Cerebellar cortex (tissue), 1 donor: ENCODE measurements at places on chromosomes 1 and 21.

- DNase-seq, result peak; percentile 26
Observed at GRCh38 chr1:204463125-204464060, 31.2 kb downstream of the PIK3C2B start.

GRCh38 chr1:29254346-29254745 is 18.0 kb downstream of the PTPRU start:
- no peak for DNase-seq

DNA sequence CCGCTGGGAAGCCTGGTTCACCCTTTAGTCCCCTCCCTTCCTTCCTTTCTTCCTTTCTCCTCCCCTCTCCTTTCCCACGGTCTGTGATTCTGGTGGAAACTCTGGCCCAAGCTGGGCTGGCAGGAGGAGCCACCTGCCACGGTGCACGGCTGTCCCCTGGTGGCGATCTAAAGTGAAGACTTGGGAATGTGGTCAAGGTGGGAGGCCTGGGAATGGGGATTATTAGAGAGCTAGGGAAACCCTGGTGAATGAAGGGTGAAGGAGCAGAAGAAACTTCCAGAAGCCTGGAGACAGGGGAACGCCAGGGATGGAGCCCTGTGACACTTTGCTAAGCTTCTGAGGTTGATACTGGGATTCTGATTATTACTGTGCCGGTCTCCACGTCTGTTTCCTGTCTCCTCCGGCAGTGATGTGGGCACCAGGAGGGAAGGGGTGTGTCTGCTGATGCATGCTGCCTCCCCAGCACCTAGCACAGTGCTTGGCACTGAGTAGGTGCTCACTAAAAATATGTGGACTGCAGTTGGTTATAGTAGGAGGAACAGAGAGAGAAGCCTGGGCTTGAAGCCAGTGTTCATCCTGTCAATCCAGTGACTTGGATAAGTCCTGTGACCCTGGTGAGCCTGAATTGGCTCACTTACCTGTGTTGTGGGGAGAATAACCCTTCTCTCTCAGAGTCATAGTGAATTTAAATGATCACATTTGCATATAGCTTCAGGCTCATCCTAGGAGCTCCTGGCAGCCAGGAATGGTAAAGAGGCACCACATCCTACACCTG is 71.2 kb upstream of the NBPF3 start:
- peak; percentile 81 for DNase-seq

GRCh38 chr1:172754609-172755008 is 95.7 kb downstream of the FASLG start:
- DNase-seq, result no peak

DNA sequence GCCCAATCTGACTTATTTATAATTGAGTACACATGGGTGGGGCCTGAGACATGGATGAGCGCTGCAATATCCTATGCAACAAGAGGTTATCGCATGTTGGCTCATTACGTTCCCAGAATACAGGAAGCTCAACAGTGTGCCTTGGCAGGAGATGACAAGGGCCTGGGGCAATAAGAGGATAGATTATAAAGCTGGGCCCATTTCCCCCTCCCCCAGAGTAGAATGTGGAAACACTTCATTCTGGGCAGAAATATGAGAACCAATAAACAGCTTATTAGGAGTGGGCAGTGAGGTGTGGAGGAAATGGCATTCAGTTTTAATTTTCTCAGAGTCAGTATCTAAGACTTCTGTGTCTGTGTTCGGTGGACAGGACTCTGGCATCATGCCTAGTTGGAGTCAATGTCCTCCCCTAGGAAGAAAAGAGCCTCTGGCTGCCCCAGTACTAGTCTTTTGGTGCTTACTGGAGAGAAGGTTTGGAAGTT is 92.8 kb downstream of the PIK3R3 start:
- peak; percentile 62 for DNase-seq

DNA sequence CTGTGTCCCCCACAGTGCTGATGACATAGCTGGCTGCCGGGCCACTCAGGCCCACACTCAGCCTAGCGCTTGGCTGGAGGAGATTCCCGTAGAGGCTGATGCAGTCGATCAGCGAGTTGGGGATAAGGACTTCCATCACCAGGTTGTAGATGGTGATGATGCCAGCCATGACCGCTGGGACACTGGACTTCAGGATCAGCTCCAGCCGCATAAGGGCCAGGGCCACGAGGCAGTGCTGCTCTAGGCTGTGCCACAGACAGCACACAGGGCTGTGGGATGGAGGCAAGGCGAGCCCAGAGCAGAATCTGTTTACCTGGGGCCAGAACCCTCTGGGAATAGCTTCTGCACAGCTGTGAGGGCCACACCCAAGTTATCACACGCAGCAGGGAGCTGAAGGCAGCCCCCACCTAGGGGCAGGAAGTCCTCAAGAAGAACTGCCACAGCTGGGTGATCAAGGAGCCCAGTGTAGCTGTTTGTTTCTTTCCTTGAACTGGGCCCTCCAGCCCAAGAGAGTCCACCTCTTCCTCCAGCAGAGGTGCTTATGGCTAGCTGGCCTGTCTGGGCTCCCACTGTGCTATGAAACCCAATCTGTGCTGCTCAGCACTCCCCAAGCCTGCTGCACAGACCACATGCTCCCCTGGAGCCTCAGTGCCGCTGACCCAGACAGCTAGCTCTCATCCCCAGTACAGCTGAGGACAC is 6.2 kb downstream of the SLC2A1 start:
- DNase-seq, result no peak

DNA sequence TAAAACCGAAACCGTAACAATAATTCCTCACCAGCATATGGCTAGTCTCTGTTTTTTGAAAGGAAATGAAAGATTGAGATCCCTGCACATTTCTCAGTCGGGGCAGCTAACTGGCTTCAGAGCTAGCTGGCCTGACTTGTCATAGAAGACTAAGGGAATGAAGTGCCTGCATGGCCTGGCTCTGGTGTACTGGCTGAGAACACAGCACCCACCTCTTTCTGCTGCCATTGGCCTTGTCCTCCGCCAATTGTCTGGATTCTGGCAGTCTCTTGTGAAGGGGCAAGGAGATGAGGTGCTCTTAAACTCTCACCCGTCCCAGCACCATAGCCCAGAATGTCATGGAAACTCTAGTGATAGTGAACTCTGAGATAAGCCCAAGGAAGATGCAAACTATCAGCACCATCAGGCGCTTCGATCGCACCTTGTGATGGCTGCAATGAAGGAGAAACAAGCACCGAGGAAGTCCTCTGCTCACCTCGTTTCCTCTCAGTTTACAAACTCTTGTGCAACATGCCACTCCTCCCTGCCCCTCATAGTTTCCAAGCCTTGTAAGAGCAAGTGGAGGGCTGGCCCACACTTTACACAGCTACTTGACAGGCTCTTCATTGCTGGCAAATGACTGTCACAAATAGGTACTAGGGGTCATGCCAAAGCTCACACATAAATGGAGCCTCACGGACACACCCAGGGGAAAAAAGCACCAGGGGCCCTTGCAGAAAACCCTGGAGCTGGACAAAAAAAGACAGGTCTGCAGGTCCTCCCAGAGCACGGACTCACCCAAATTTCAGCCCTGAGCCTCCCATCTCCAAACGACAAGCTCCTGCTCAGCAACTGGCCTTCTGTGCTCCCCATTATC is 16.4 kb downstream of the INPP5B start:
- no peak for DNase-seq

GRCh38 chr1:234542211-234542850 is 63.4 kb upstream of the TARBP1 start:
- no peak for DNase-seq

DNA sequence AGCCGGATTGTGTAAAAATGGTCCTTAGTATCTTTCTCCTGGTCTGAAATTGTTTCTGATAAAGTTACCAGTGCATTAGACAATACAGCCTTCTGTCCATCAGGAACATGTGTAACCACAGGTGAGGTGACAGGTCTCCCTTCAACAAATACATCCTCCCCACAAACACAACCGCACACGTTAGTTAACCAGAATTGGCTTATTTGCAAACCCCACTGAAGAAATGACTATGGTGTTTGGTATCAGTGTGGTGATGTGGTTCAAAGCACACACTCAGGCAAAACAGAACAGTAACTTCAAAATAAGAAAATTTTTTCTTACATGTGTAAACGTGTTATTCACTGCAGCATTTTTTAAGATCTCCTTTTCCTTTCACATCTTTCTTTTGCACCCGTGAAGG is 517.2 kb upstream of the NR5A2 start:
- no peak for DNase-seq

DNA sequence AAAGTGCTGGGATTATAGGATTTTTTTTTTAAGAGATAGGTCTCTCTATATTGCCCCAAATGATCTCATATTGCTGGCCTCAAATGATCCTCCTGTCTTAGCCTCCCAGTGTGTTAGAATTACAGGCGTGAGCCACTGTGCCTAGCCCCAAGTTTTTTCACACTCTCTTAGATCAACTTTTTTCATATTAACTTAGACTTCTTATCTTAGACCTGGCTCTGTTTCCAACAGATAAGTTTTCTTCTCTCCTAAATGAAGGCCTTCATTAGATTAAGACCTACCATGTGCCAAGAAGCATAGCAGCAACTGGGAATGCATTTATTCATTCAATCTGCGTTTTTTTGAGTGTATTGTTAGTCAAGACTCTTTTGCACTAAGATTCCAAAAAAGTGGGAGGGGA is 20.2 kb upstream of the HTR1D start:
- no peak for DNase-seq

GRCh38 chr1:54487571-54488050 is 60.4 kb upstream of the ACOT11 start:
- DNase-seq, result peak; percentile 79

DNA sequence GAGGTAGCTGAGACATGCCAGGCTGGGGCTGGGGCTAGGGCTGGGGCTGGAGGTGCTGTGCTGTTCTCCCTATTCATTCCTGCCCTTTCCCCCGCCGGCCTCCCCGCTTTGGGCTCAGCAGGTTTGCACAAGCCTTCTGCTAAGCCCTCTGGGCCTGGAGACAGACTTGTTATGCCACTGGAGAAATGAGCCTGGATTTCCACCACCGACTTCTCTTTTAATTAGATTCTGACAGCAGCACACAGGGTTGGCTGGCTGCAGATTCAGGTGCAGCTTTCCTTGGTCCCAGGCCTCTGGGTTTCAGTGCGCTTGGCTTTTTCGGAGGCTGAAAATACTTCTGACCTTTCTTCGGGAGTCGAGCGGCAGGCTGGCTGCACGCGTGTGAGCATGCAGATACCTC is 71.5 kb upstream of the ACTL8 start:
- DNase-seq, result peak; percentile 46

- DNase-seq, result no peak
Observed at GRCh38 chr1:159898527-159898926, 1.4 kb downstream of the CFAP45 start.

DNA sequence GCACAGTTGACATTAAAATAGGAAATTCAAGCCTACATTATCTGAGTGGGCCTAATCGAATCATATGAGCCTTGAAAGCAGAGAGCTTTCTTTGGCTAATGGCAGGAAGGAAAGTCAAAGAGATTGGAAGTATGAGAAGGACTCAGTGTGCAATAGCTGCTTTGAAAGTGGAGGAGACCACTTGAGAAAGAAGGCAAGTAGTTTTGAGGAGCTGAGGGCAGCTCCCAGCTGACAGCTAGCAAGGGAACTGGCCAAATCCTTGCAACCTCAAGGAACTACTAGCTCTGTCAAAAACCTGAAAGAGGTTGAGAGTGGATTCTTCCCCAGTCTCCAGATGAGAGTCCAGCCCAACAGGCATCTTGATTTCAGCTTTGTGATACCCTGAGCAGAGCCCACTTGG is 149.0 kb upstream of the CACYBP start:
- no peak for DNase-seq

DNA sequence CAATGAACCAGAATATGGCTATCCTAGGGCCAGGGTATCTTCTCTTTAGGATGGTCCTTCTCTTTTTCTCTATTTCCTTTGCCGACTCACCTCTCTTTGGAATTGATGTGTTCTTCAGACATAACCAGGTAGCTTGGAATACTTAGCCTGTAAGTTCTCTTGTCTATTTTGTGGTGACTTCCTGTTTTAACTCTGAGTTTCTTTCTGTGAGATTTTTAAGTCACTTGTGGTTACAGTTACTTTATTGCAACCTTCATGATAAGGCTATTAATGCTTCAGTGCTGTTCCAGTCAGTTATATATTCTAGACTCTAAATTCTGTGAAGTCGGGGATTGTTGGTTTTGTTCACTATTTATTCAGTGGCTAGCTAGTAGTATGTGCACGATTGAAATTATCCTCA is 46.2 kb downstream of the DISP1 start:
- DNase-seq, result no peak

DNA sequence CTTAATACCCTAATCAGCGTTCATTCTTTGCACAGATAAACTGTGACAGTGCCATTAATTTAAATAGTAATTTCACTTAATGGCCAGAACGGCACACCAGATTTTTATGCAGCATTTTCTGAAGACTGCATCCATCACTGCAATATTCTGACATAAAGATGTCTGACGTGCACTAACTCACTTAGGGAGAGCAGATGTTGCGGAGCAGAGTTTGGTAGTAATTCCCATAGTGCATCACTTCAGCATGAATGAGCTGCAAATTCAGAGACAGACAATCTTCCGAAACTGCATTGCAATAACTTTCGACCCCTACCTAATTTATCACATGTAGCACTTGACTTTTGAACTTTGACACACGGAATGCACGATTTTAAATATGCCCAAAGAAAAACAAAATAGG is 225.3 kb downstream of the KCTD3 start:
- DNase-seq, result no peak

GRCh38 chr1:910881-911721 is 12.6 kb upstream of the SAMD11 start:
- DNase-seq, result no peak

GRCh38 chr1:205927247-205927646 is 16.0 kb downstream of the SLC26A9 start:
- DNase-seq, result no peak

DNA sequence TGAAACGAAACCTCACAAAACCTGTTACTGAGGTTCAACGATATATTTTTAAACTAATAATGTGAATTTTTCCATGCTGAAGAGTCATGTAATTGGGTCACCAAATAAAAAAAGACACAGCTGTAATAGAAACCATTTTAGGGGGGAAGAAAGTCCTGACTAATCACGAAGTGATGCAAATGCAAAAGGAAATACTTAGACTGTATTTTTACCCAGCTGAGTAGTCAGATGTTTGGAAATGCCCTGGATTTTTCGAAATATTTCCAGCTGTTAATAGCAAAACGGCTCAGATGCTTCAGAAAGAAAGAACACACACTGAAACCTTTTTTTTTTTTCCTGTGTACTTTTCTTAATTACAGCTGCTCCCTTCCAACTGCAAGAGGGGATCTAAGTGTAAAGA is 210.3 kb downstream of the SETD4 start:
- no peak for DNase-seq

GRCh38 chr1:240492832-240493440 is 119.0 kb downstream of the GREM2 start:
- DNase-seq, result peak; percentile 19

- DNase-seq, result peak; percentile 69
Observed at GRCh38 chr1:53754484-53755312, 15.7 kb upstream of the GLIS1 start.

GRCh38 chr1:46445773-46446256 is 43.8 kb upstream of the DMBX1 start:
- DNase-seq, result peak; percentile 16

GRCh38 chr1:153888533-153888932 is 34.2 kb downstream of the GATAD2B start:
- DNase-seq, result no peak

GRCh38 chr1:20115479-20115878 is 3.9 kb downstream of the PLA2G2D start:
- DNase-seq, result no peak
